ENCODE measurements at places on chromosomes 4 and X.
A peak's percentile ranks its signal among the peaks of the same experiment; 100 is the strongest.

DNA sequence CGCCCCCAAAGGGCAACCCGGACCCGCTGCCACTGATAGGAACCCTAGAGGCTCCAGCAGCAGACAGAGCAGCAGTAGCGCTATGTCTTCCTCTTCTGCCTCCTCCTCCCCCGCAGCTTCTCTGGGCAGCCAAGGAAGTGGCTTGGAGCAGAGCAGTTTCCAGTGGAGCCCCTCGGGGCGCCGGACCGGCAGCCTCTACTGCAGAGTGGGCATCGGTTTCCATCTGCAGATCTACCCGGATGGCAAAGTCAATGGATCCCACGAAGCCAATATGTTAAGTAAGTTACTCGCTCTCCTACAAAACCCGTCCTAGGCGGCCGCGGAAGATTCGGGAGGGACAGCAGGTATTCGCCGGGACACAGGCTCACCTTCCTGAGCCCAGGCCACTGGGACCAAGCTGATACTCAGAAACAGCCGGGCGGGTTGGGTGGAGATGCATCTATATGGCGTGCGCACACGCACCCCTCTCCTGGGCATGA is 477 bp downstream of the FGF5 start:
- no peak for DNase-seq

GRCh38 chrX:150100261-150100660 is 162.0 kb upstream of the EOLA2 start:
- DNase-seq, result no peak

- DNase-seq, result no peak
Measured at GRCh38 chr4:52212702-52213101, 161.6 kb downstream of the SPATA18 start.

GRCh38 chr4:105304085-105304484 is 157.4 kb downstream of the TET2 start:
- no peak for DNase-seq

GRCh38 chr4:173834151-173834550 is 304.1 kb upstream of the HAND2 start:
- no peak for DNase-seq

DNA sequence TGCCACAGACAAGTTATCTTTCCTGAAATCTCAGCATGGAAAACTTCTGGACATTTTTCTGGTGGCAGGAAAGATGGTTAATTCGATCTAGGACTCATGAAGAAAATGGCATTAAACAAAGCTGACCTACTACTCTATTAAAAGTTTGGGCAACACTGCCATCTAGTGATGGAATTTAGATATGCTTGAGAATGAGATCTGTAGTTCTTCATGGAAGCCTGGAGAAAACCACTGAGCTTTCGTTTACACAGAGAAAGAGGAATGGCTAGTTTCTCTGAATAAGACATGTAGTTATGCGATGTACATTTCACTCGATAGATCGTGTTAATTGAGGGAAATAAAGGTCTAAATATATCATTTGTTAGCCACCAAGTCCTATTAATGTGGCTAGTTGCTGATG is 51.7 kb upstream of the CHRDL1 start:
- DNase-seq, result peak; percentile 40

- DNase-seq, result no peak
Measured at GRCh38 chrX:140274811-140275525, 229.9 kb downstream of the SOX3 start.

DNA sequence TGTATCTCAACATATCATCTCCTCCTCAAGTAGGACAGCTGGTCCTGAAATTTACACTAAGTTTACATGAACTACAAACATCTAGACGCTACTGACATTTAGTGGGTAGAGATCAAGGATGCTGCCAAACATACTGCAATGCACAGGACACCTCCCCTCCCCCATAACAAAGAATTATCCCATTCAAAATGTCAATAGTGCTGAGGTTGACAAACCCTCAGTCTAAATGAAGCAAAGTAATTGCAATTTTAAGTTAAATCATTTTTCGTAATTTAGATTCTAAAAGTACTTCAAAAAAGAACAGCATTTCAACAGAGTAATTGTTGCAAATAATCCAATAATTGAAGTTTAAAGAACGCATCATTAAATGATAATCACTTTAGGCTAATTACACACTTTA is 1.2 kb downstream of the PRMT9 start:
- no peak for DNase-seq

DNA sequence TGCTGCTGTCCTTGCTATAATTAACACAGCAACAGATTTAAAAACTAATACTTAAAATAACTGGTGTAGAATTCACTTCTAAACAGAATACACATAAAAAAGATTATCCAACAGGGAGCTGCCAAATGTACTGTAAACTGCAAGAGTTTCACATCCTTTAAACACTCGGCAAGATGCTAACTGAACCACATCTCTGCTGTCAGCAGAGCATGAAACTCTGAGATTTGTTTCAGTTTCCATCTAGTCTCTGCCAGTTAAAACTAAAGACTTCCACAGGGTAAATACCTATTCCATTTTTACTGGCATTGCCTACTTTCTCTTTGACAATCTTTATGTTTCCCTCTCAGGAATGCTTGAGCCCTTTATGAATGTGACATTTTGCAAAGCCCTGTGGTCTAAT is 127.7 kb downstream of the SLC7A11 start:
- no peak for DNase-seq

GRCh38 chr4:24001486-24002329 is 111.9 kb upstream of the PPARGC1A start:
- no peak for DNase-seq

DNA sequence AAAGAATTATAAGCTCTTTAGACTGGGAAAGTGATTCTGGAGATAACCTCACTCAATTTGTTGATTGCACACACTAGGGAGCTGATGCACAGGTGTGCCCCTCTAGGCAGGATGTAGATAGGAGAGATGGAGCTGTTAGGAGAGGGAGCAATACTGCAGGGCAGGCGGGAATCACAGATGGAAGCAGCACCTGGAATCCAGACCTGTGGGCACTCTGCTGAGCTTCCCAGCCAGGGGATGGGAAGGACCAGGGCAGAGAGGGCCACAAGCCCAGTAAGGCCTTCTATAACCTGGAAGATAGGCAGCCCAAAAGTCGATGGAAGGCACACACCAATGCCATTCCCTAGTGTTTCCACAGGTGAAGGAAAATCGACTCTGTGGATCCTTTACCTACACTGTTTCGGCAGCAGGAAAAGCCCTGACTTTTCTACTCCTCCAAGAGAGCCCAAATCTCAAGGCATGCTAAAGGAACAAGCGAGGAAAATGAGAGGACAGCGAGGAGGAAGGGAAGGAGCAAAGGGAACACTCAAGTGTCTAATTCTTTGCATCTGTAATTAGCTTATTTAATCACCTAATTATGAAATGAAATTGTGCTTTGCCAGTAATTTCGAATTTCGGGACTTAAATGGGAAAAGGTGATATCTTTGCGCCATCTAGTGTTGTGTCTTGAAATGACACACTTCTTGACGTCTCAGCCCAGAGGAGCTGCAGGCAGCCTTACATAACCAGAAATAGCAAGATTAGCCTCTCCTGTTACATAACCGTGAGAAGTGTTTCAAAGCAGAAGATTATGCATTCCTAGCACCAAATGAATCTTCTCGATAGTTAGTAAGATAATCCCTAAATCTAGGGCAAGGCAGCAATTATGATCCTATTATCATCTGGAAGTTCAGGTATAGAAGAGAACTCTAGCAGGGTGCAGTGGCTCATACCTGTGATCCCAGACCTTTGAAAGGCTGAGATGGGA is 31.0 kb upstream of the TLR3 start:
- DNase-seq, result peak; percentile 42

DNA sequence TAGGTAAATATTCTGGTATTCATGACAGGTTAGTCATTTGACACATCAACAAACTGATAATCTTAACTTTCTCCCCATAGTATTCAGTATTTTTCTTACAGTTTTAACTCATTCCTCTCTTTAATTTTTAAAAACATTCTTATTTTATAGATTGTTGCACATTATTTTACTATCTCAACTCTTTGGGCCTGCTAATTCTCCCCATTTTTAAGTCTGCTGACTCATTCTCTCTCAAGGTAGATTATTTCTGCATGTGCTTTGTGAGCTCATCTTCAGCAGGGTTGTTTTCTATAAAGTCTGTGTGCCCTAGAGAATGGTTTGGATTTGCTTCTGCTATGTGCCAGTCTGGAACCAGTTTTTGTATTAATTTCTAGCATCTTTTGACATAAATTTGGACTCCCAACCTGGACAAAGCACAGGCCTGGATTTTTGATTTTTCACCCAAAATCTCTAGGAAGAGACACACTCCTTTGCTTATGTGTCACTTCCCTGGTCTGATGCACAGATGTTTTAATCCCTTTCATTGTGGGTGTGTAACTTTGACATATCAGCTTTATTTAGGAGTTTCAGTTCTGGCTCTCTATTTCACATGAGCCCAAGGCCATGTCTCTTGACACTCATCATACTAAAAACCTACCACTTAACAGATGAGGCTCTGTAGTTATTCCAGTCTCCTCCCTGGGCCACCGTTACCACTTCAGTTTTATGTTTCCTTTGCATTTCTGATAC is 194.3 kb upstream of the PGRMC2 start:
- no peak for DNase-seq

DNA sequence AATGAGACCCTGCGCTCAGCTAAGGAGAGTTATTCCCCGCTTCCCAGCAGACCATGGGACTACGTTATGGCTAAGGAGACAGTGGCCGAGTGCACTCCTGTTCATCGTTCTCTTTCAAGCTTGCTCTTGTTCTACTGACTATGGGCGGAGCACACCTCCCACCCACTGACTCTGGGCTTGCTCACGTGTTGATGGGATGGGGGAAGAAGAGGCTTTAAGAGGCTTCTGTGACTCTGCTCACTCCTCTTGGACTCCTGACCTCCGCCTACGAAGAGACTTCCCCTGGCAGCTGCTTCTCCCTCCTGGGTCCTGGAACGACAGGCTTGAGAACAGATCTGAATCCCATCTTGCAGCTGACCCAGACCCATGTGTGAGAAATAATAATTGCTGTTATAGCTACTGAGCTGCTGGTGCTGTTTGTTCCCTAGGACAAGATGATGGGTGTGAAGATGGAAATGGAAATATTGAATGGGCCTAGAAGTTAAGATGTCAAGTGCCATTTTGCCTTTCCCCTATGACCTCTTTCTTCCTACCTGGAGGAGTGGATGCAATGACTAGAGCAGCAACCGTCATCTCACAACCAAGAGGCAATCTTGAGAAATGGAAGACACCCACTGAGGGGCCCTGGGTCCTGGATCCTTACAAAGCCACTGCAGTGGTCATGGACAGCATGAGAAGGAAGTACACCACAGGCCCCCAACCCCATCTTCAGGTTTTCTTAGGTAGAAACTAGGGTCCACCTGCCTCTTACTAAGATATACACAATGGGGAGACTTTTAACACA is 38.7 kb upstream of the IRAK1 start:
- DNase-seq, result no peak

- no peak for DNase-seq
Measured at GRCh38 chr4:84276752-84277151, 222.3 kb downstream of the NKX6-1 start.

DNA sequence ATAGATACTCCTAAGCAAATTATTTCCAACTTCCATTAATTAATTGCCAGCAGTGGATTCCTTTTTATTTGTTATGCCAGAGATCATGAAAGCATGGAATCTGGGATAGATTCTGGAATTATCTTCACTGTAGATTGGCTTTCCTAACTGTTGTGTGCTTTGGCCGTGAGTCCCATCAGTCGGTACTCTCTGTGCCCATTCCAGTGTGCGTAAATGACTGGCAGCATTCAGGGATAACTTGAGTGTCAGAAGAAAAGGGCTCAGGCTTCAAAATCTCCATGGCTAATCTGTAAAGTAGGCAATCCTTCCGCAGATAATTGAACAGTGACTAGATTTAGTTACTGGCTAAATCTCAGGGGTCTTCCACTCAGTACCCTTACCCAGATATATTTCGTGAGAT is 76.8 kb upstream of the TMEM164 start:
- no peak for DNase-seq

DNA sequence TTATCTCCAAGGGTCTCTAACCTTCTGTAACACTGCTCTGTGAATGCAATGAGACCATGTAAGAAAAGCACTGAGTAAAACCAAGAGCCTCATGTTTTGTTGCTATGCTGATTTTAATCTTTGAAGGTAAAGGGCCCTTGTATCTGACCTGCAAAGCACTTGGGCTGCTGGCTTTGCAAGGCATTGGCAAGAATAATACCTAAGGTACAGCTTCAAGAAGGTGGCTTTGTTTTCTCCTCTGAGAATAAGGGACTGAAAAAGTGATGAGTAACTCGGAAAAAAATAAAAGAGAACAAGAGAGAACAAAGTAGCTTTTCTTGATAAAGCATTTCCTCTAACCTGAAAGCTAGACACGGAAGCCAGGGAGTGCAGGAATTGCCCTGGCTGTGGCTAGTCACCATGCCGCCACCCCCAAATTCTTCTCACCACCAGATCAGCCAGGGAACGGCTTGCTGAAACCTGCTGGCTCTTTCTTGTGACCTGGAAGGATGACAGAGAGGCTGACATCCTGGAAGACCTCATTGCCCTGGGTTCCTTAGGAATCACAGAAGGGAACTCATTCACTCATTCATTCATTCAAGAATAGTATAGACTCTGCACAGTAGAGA is 41.8 kb upstream of the HS3ST1 start:
- no peak for DNase-seq

GRCh38 chr4:153335665-153336064 is 8.8 kb upstream of the MND1 start:
- DNase-seq, result no peak

DNA sequence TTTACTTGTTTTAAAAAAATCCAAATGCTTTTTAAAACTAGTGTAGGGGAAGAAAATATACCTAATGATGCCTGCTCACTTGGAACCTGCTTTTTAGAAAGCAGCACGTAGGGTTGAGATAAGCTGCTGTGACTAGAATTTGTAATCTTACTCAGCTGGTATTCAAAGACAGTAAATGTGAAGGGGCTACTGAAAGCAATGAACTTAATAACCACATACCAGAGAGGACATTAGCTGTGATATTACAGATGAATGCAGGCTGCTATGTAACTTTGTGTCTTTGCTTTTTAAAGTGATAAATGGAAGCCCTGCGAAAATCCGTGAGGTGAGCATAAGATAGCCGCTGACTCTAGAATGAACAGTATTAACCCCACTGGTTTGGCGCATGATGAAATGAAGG is 124.1 kb downstream of the TRIML1 start:
- DNase-seq, result no peak
